ENCODE measurements at places on chromosomes 4 and X. TPM values are rescaled to one million over a fixed set of nuclear protein-coding genes. Genes with fewer than 3 reads are reported as not detected.

PNMA6F gene
- polyA plus RNA-seq: not detected

SMIM31 gene
- polyA plus RNA-seq: not detected

PROM1 gene
- not detected for polyA plus RNA-seq

TBX22 gene
- polyA plus RNA-seq: not detected

PRRG3 gene
- polyA plus RNA-seq: not detected

SFRP2 gene
- not detected for polyA plus RNA-seq

VCX gene
- polyA plus RNA-seq: not detected

NAA10 gene
- 76.0 TPM for polyA plus RNA-seq

FAT4 gene
- polyA plus RNA-seq: 12.9 TPM

SORCS2 gene
- polyA plus RNA-seq: 0.59 TPM

ADGRG4 gene
- 0.01 TPM for polyA plus RNA-seq

NWD2 gene
- polyA plus RNA-seq: not detected

DNA sequence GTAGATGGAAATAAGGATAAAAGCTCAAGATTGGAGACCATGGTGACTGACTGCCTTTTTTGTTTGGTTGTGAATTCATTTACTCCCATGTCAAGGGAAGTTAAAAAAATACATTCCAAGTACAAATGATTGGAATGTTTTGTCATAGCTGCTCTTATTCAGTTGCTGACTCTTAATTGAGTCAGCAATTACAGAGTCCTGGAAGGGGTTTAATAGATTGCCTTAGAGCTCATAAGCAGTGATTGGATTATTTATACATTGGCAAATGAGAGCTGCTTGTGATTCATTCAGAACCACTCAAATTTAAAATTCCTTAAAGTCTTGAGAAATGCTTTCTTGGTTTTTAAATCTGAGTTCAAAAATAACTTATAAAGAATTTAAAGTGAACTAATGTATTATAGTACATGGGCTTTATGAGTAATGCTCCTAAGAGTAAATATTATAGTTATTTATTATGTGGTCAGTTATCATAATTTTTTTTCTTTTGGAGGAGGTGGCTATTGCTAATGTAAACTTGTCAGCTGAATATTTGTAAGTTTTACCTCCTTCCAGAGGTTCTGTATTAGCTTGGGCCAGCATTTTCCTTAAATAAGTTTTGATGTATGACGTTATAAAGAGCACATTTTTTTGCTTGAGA, 13.6 kb downstream of the JADE1 start:
- peak; percentile 94 for DNase-seq

- DNase-seq: no peak
Measured at GRCh38 chr4:23324021-23324690, 565.7 kb downstream of the PPARGC1A start.

GRCh38 chr4:125231661-125232060, 83.1 kb upstream of the FAT4 start:
- DNase-seq: no peak

DNA sequence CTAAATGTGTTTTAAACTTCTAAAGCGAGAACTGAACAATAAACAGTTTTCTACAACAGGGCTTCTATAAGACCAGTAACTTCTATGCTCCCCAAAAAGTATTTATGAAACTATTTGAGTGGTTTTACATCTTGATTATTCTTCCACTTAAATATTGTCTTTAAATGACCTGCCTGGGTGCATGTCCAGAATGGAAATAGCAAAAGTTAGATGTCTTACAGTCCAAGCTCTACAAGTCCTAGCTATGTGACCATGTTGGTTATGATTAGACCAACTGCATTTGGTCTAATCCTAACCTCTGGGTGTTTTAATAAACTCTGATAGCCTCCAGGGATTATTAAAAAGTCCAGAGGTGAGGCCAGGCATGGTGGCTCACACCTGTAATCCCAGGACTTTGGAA, 79.0 kb upstream of the ATXN3L start:
- no peak for DNase-seq

DNA sequence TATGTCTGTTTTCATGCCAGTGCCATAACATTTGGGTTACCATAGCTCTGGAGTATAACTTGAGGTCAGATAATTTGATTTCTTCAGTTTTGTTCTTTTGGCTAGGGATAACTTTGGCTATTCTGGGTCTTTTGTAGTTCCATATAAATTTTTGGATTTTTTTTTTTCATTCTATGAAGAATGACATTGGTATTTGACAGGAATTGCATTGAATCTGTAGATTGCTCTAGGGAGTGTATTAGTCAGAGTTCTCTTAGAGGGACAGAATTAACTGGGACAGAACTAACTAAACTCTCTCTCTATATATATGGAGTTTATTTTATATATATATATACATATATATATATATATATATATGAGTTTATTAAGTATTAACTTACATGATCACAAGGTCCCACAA, 32.2 kb upstream of the SLIT2 start:
- no peak for DNase-seq

GRCh38 chr4:36269533-36270173, 11.8 kb upstream of the DTHD1 start:
- no peak for DNase-seq

DNA sequence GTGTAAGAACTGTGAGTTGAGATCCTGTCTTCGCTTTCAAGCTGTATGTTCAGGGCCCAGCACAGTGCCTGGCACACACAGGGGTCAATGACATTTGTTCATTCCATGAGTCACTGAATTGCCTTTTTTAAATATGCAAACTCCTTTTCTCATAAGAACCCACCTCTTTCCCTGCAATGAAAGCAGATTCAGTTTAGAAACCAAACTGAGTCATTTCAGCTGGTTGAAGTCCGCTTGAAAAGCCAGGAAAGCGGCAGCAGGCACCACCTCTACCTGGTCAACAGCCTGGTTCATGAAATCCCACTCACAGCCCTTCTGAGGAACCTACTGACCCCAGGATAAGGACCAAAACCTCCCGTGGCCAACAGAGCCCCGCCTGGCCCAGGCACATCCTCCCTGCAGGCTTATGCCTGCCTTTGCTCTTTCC, 4.5 kb upstream of the C1QTNF7 start:
- DNase-seq: no peak

DNA sequence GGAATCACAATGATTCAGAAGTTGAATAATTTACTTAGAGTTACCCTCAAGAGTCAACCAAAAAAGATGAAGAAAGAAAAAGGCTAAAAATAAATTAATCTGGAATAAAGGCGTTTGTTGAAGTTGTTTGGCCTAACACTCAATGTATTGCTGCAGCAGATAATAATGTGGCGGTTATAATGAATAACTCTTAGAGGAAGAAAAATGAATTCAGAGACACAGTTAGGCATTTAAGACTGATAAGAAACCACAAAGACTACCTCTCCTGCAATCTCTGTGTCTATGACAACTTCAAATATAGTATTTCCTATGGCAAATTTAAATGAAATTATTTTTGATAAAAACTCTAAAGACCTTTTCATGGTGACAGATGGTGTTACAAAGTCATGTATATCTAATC, 1369.1 kb upstream of the AGA start:
- no peak for DNase-seq

DNA sequence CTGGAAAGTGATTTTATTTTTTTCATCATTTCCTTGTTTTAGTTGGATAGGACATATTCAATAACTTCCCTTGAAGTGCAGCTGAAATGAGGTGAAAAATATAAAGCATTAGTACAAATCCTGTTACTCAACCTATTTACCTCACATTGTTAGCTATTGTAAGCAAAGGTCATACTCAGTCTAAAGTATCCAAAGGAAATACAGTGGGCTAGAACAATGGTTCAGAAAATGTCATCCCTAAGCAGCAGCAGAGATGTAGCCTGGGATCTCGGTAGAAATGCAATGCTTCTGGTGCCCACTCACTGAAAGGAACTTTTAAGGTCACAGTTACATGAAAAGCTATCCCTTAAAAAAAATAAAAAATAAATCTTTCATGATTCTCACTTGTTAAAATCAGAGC, 300.6 kb downstream of the PPP4R3C start:
- DNase-seq: no peak

GRCh38 chrX:109830704-109831206, 97.7 kb upstream of the ACSL4 start:
- DNase-seq: no peak

- DNase-seq: no peak
Measured at GRCh38 chr4:32562010-32562409, 1841.8 kb downstream of the PCDH7 start.

DNA sequence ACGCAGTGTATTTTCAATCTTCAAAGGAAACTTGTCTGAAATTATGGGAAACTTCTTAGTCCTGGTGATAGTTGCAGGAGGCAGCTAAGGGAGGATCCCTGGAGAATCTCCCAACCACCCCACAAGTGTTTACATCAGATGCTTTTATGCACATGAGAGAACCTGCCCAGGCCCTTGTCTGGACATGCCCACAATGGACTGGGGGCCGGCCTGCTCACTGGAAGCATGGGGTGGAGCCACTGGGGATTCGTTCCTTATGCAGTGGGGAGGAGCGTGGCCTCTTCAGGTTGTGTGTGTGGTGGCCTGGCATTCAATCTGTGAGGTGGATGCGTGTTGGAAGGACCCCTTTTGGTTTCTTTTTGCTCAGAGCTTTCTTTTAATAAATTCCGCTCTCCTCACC, 398.7 kb upstream of the PPP1R2C start:
- DNase-seq: no peak

DNA sequence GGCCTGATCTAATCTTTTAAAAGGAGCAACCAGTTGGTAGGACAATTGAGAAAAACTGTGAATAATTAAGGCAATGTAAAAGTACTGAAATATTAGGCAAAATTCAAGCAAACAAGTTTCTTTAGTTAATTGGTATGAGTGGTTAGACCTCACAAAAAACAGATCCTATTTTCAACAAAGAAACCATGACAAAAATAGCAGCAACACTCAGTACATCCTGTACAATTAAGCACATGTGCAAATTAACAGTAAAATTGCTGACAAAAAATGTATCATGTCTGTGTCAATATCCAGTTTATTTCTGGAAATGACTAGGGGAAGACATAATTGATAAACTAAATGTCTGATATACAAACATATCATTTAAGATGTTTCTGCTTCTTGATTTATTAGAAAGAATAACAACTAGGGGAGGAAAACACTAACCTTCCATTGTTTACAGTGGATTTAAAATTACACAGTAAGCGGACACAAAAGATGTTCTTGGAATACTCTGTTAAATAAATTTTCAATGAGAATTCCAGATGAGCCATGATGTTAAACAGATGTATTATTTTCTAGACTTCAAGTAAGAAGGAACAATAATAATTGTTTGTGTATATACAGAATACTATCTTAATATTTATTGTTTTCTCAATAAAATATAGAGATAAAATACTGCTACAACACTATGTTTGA, 638.9 kb downstream of the SPRY1 start:
- no peak for DNase-seq

- no peak for DNase-seq
Measured at GRCh38 chrX:32871636-32872035, 339.7 kb downstream of the DMD start.

- DNase-seq: no peak
Measured at GRCh38 chrX:8204169-8204935, 33.3 kb upstream of the VCX2 start.

DNA sequence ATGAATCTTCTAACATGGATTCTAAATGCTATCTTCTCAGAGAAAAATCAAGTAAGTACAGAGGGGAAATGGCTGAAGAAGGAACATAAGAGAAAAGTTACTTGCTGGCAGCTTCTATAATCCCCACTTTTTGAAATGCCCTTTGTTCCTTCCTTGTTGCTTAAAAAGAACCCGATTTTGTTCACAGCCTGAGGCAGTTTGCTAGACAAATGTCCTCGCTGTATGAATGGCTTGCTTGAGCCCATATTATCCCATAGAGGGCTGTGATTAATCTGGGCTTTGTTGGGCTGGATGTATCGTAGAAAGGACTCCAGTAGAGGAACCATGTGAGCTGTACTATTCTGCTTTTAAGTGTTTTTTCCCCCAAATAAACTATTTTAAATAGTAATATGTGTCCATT, 134.3 kb upstream of the FGF13 start:
- no peak for DNase-seq

DNA sequence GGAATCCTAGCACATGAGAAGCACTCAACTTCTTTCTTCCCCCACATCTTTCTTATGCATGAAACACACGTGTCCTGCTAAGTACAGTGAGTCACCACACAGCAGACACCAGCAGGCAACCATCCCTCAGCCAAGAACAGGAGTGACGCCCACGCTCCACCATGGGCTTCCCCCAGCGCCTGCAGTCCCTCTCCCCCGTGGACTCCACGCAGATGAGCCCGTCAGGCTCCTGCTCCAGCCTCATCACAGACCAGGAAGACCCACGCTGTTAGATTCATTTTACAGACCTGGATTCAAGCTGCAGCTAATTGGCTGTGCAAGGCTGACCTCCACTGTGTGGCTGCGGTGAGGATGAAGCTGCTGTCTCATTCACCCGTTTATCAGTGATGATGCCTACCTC, 16.7 kb downstream of the HMX1 start:
- no peak for DNase-seq

DNA sequence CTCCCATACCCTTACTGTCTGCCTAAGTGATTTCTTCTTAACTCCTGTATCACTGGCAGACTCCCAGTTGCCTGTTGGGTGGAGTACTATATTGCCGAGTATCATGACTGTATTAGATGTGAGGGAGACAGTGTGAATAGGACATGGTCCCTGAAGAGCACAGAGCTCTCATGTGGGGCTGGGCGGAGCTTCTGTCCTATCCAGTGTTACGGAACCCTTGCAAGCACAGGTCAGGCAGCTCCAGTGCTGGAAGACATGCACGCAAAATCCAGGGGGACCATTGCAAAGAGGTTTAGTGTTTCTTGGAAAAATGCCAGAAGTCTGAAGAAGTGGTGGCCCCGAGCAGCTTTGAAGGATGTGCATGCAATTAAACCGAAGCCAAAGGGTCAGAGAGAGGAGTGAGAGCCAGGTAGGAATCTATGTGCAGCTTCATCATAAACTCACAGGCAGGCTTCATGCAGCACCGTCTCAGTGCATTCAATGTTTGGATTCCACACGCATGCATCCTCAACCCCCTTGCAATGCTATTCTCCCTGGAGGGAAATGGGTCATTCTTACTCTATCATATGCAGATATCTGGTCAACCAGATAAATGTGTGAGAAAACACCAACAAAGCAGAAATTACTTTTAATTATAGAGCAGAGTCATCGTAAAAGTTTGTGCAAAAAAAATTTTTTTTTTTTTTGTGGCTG, 49.7 kb upstream of the DHRSX start:
- DNase-seq: no peak

- no peak for DNase-seq
Measured at GRCh38 chrX:71919886-71920285, 9.2 kb downstream of the NHSL2 start.

DNA sequence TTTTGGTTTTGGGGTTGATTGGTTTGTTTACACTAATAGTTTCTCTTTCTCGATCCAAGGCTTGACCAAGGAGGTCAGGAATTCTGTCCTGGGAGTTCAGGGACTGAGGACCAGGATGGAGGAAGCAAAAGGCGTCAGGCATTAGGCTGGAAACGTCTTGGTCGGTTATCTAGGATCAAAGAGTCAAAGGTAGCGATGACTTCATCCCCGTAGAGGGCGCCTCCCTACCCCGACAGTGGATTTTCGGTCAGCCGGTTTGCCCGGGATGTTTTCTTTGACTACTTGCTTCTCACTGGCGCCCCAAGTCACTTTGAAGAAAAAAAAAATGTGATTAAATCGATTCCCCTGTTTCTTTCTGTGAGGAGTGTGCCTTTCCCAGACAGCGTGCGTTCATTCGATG, 980 bp upstream of the FHDC1 start:
- DNase-seq: no peak
